Mesangial cell (primary cell): ENCODE measurements at places on chromosomes 11 and 22. TPM values are rescaled to one million over a fixed set of nuclear protein-coding genes. Genes with fewer than 3 reads are reported as not detected.

The SELENOO gene
- total RNA-seq = 19.1 and 23.1 TPM in 2 replicates

The INPP5J gene
- total RNA-seq = 3.3 and 5.2 TPM in 2 replicates

The GAB4 gene
- total RNA-seq = not detected in 2 replicates

The TMEM191C gene
- total RNA-seq = 0.98 and 1.3 TPM in 2 replicates

The SCARF2 gene
- total RNA-seq = 19.4 and 38.8 TPM in 2 replicates

The PSMD13 gene
- 72.1 and 147 TPM in 2 replicates for total RNA-seq

The DDTL gene
- 0.65 and 2.9 TPM in 2 replicates for total RNA-seq

The SLN gene
- total RNA-seq = 0.16 and 0.38 TPM in 2 replicates

The PANX1 gene
- total RNA-seq = 27.3 and 31.4 TPM in 2 replicates

The TPBGL gene
- total RNA-seq = 0.33 and 0.63 TPM in 2 replicates

The DDX25 gene
- total RNA-seq = not detected in 2 replicates

The C1QTNF5 gene
- 1.6 and 8.5 TPM in 2 replicates for total RNA-seq

The SEC14L6 gene
- total RNA-seq = 4.7 and 8.1 TPM in 2 replicates

The SESN3 gene
- 2.9 and 10.0 TPM in 2 replicates for total RNA-seq

The TMX2 gene
- total RNA-seq = 54.0 and 69.1 TPM in 2 replicates

The TTC17 gene
- 20.2 and 48.2 TPM in 2 replicates for total RNA-seq

The SHISAL1 gene
- total RNA-seq = under 0.01 TPM in 2 replicates

The FTH1 gene
- 544 and 1,080 TPM in 2 replicates for total RNA-seq

The CXCR5 gene
- total RNA-seq = not detected in 2 replicates

The KRTAP5-11 gene
- not detected in 2 replicates for total RNA-seq

The POTEH gene
- total RNA-seq = not detected in 2 replicates

The SNU13 gene
- 149 and 168 TPM in 2 replicates for total RNA-seq

The APOL5 gene
- total RNA-seq = not detected in 2 replicates

The ZNF70 gene
- 2.8 and 4.1 TPM in 2 replicates for total RNA-seq

The PDGFB gene
- total RNA-seq = 38.3 and 48.2 TPM in 2 replicates

The CRYBB3 gene
- not detected in 2 replicates for total RNA-seq

The PHOX2A gene
- 0.13 TPM in 1 of 2 replicates, not detected in the other for total RNA-seq

The ELF5 gene
- not detected in 2 replicates for total RNA-seq

The MS4A6E gene
- total RNA-seq = not detected in 2 replicates

The OR2AG2 gene
- under 0.01 and 0.13 TPM in 2 replicates for total RNA-seq

The OTOG gene
- not detected in 2 replicates for total RNA-seq

The CCDC157 gene
- 4.6 and 7.0 TPM in 2 replicates for total RNA-seq

The GRM5 gene
- total RNA-seq = under 0.01 and 0.13 TPM in 2 replicates

The OR52E5 gene
- not detected in 2 replicates for total RNA-seq

The PRODH gene
- 0.16 and 5.6 TPM in 2 replicates for total RNA-seq

The SAA4 gene
- total RNA-seq = 0.33 TPM in 1 of 2 replicates, not detected in the other

The MOGAT2 gene
- not detected in 2 replicates for total RNA-seq

The LSP1 gene
- total RNA-seq = 0.33 and 5.6 TPM in 2 replicates

The ATP5MG gene
- total RNA-seq = 37.1 and 55.1 TPM in 2 replicates

The C11orf97 gene
- total RNA-seq = not detected in 2 replicates

The KCNK7 gene
- total RNA-seq = 0.25 TPM in 1 of 2 replicates, not detected in the other
